Aorta (tissue), 5 donors: ENCODE measurements at places on chromosomes 6 and 20. TPM values are rescaled to one million over a fixed set of nuclear protein-coding genes. Genes with fewer than 3 reads are reported as not detected.

The GRM1 gene
- total RNA-seq: 0.13 TPM

The ATF6B gene
- total RNA-seq: 90.9 TPM

- DNase-seq: no peak
- no peaks in the 10 kb centered on the region for H3K36me3 ChIP-seq
- H3K27ac ChIP-seq: no peak overlapping the region
Measured at GRCh38 chr6:68779366-68779765, 144.3 kb downstream of the ADGRB3 start.

DNA sequence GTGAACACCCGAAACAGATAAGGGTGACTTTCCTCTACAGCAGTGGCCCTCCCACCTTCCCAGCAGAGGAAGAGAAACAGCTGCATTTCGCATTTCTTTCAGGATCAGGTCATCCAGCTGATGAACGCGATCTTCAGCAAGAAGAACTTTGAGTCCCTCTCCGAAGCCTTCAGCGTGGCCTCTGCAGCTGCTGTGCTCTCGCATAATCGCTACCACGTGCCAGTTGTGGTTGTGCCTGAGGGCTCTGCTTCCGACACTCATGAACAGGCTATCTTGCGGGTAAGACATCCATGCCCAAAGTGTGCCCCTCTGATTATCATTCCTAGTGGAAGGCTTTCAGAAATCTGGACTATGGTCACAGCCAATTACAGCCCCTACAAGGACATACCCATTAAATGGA is 27.8 kb upstream of the MROH8 start:
- H3K36me3 ChIP-seq: peaks cover 16% of the 10 kb centered on the region
- no peaks in the 10 kb centered on the region for H3K4me1 ChIP-seq
- no peaks in the 10 kb centered on the region for H3K27me3 ChIP-seq
- no peak overlapping the region for H3K4me3 ChIP-seq
- DNase-seq: no peak

DNA sequence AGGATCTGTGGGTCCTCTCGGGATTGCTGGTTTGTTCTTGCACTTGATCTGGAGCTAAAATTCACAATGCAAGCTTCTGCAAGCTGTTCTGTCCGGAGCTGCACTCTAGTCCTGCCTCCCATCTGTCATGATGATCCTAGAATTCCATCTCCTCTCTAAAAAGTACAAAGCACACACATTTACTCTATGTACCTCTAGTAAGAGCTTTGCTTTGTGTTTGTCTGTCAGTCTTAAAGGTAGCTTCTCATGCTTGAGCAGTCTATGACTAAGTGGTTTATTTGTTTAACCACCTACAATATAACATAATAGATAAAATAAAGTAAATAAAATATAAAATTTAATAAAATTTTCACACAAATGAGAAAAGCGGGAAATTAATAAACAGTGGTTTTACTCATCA is 46.0 kb upstream of the PKIB start:
- H3K27ac ChIP-seq: no peak overlapping the region
- no peak for DNase-seq
- H3K36me3 ChIP-seq: no peaks in the 10 kb centered on the region
- H3K4me3 ChIP-seq: no peak overlapping the region
- H3K4me1 ChIP-seq: no peaks in the 10 kb centered on the region
- no peaks in the 10 kb centered on the region for H3K27me3 ChIP-seq

- H3K27me3 ChIP-seq: no peaks in the 10 kb centered on the region
- no peak overlapping the region for H3K27ac ChIP-seq
- DNase-seq: no peak
- no peaks in the 10 kb centered on the region for H3K36me3 ChIP-seq
- no peaks in the 10 kb centered on the region for H3K4me1 ChIP-seq
- no peak overlapping the region for H3K4me3 ChIP-seq
Measured at GRCh38 chr6:30832864-30833263, 51.5 kb upstream of the DDR1 start.

DNA sequence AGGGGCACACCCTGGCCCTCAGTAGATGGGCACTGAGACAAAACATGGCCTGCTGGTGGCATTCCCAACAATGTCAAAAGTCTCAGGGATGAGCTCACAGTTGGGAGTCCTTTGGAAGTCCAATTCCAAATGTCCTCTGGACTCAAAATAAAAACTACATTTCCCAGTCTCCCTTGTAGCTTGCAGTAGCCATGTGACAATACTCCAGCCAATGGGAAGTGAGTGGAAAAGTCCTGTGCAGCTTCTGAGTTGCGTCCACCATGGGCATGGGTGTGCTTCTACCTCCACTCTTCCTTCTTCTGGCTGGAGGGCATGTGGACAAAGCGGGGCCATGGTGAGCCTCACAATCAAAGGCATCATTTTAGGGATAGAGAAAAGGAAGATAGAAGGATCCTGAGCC is 5.8 kb upstream of the ADAM33 start:
- no peak overlapping the region for H3K4me3 ChIP-seq
- DNase-seq: peak; percentile 43
- H3K36me3 ChIP-seq: no peaks in the 10 kb centered on the region
- no peaks in the 10 kb centered on the region for H3K27me3 ChIP-seq

- no peaks in the 10 kb centered on the region for H3K4me1 ChIP-seq
- no peak overlapping the region for H3K4me3 ChIP-seq
- no peaks in the 10 kb centered on the region for H3K36me3 ChIP-seq
- no peak overlapping the region for H3K27ac ChIP-seq
Measured at GRCh38 chr20:32476684-32477593, 108.2 kb downstream of the NOL4L start.

DNA sequence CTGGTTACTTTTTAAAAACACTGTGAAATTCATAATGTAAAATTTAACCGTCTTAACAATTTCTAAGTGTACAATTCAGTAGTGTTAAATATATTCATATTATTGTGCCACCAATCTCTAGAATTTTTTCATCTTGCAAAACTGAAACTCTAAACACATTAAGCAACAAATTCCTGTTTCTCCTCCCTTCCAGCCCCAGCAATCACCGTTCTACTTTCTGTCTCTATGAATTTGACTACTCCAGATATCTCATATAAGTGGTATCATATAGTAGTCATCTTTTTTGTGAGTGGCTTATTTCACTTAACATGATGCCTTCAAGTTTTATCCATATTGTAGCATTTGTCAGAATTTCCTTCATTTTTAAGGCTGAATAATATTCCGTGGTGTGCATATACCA is 44.7 kb downstream of the RSPH3 start:
- H3K27ac ChIP-seq: no peak overlapping the region
- H3K36me3 ChIP-seq: no peaks in the 10 kb centered on the region
- no peak overlapping the region for H3K4me3 ChIP-seq
- no peaks in the 10 kb centered on the region for H3K4me1 ChIP-seq
- no peaks in the 10 kb centered on the region for H3K27me3 ChIP-seq
- DNase-seq: no peak

DNA sequence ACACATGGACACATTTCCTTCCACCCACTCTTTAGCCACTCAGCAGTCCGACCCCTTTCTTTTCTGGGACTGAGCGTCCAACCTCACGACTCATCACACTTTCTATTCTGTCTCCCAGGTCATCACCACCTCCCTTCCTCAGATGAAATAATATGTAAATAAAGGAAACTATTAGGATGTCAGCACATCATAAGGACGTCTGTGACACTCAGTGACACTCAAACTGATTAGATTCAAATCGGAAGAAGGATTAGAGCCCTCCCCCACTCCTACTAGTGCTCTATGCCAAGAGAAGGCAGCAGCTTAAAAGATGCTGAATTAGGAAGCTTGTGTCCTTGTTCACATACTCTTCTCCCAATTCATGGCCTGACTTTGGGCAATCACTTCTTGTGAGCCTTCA is 113.6 kb downstream of the TNFRSF21 start:
- no peaks in the 10 kb centered on the region for H3K4me1 ChIP-seq
- no peak overlapping the region for H3K4me3 ChIP-seq
- H3K36me3 ChIP-seq: no peaks in the 10 kb centered on the region
- H3K27ac ChIP-seq: no peak overlapping the region
- no peaks in the 10 kb centered on the region for H3K27me3 ChIP-seq

DNA sequence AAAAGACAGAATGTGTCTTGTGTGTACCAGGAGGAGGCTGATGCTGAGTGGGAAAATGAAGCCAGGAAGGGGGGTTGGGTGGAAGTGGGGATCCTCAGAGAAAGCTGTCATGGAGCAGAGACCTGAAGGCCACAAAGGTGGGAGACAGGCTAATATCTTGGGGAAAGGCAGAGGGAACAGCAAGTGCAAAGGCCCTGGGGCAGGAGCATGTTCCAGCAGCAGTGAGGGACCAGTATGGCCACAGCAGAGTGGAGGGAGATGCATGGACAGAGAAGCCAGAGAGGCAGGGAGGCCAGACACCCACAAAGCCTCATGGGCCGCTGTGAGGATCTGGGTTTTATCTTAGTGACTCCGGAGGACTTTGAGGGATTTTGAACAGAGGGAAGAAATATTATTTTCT is 254.2 kb upstream of the SULF2 start:
- no peak overlapping the region for H3K27ac ChIP-seq
- H3K4me1 ChIP-seq: no peaks in the 10 kb centered on the region
- no peaks in the 10 kb centered on the region for H3K27me3 ChIP-seq
- no peaks in the 10 kb centered on the region for H3K36me3 ChIP-seq
